ENCODE measurements at places on chromosomes 11 and 22.

GRCh38 chr11:75311858-75312288 lies 39.6 kb downstream of the ARRB1 start:
- DNase-seq = no peak

GRCh38 chr11:74474316-74474715 lies 7.0 kb upstream of the KCNE3 start:
- DNase-seq = no peak

- no peak for DNase-seq
Measured at GRCh38 chr22:31631436-31631835, 30.6 kb downstream of the PISD start.

DNA sequence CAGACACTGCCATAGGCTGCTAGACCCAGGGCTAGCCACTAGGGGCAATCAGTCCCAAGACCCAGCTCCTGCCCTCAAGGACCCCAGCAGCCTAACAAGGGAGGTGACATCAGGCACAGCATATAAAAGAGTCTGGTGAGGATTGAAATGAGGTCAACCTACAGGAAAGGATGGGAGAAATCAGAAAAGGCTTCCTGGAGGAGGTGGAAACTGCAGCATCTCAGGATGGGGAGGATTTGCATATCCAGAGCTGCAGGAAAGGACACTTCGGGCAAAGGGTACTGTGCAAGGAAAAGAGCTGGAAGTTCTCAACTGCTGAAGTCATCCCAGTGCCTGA lies 2.9 kb upstream of the ARFGAP2 start:
- DNase-seq = no peak

DNA sequence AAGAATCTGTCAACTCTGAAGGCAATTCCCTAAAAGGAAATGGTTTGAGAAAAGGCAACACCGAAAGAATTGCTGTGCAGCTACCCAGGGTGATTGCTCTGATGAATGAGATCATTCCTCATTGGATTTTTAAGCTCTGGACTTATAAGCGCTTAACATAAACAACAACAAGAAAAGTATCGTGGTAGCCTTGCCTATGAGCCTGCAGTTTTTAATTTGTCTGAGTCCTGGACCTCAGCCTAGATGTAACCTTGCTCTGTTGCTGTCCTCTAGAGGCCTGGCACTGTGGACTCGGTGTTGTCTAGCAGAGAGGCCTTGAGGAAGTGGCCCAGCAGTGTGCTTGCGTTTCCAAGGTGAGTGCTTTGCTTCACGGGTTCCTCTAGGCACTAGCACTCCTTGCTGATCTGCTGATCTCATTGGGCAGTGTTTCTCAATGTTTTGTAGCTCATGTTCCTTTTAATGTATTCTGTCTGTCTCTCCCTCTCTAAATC lies 20.4 kb downstream of the CCDC81 start:
- DNase-seq = no peak

DNA sequence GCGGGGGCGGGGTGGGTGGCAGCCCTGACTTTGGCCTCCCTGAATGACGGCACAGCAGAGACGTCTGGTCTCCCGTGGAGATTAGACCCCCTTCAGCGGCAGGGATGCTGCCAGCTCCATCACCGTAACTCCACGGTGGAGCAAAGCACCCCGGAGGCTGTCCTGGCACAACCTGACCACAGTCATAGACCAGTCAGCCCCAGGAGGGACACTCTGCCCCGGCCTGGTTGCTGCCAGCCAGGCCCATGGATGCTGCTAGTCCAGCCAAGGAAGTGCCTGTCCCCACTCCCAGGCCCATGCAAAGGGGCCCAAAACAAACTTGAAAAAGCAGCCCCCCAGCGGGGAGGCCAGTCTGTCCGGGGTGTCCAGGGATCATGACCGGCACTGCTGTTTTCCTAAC lies 11.5 kb upstream of the ANO1 start:
- no peak for DNase-seq

DNA sequence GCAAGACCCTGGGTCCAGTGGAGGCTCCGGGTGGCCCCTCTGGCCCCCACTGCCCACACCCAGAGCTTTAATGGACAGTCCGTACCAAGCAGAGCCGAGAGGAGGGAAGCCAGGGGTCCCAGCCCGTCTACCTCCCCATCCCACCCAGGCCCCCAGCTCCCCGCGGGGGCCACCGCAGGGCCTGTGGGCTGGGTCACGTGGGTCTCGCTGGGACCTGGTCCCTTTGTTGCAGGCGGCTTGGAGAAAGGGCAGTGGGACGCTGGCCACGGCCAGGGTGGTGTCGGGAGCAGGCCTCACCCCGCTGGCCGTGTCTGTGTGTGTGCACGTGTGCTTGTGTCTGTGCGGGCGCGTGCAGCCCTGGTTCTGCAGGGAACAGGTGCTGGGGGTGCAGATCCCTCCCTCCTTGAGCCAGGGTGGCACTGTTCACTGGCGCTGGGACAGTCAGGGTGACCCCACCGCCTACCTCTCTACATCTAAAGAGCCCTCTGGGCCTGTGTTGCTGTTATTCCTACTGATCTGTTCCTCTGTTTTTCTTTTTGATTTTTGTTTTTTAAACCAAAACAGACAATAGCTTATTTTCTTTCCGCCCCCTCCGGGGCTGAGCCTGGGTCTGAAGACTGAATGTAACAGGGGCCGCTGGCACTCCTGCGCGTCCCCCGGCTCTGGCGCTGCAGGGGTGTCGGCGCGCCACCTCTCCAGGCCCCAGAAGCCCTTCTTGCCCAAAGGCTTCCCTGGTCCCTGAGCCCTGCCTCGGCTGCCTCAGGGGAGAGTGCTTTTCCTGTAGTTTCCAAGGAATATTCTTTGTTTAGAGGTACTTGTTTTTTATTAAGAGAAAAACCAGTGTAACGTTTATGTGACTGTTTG lies 20.1 kb upstream of the TMEM191C start:
- no peak for DNase-seq

GRCh38 chr11:61596990-61597389 lies 16.1 kb upstream of the SYT7 start:
- no peak for DNase-seq

DNA sequence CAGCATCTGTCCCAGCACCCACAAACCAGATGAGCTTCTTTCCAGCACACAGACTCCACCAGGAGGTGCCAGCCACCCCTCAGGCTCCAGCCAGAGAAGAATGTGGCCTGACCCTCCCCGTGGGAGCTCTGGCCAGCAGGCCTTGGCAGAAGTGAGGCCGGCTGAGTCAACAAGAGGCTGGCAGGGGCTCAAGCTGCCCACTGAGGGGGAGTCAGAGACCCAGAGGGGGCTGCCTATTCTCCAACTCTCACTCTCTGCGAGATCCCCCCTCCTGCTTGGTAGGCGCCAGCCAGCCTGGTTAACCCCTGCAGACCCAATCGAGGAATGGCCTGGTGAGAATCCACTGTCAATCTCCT lies 10.6 kb upstream of the CDC42EP1 start:
- no peak for DNase-seq

DNA sequence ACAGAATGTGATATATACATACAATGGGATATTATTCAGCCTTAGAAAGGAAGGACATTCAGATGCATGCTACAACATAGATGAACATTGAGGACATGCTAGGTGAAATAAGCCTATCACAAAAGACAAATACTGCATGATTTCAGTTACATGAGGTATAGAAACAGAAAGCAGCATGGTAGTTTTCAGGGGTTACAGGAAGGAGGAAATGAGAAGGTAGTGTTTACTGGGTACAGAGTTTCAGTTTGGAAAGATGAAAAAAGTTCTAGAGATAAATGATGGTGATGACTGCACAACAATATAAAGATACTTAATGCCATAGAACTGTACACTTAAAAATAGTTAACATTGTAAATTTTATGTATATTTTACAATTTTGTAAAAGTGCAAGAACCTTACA lies 266.7 kb upstream of the C11orf87 start:
- no peak for DNase-seq

DNA sequence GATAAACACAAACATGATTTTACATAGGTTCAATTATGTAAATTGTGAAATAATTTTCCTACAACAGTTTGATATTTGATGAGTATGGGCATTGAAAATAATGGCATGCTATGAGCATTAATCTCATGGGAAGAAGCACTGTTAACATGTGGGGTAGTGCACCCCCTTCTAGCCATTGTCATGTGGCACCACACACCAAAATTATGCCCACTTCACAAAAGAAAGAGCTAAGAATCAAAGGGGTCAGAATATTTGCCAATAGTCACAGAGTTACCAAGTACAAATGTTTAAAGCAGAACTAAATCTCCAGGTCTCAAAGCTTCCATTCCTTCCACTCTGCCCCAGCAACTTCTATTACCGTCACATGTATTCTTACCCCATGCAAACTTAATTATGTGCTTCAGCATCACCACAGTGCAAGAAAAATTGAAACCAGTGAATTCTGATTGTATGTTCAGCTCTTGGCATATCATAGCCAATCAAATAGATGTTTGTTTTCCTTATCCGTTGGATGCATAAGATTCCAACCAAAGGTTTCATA lies 1273.8 kb downstream of the FAM181B start:
- DNase-seq = no peak

DNA sequence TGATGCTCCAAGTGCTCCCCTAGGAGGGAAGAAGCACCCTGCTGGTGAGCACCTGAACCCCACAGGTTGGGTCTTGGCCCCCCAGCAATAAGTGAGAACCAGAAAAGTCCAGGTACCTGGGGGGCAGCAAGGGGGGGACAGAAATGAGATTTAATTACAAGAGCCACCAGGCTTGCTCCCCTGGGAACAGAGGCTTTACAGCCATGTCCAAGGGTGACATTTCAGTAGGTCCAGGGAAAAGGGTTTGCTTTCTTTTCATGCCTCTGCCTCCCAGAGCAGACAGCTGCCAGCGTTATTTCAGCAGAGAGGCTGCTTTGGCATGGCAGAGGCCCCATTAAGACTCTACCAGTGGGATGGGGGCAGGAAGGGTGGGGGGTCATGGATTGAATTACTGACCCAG lies 437.7 kb downstream of the BUD13 start:
- DNase-seq = no peak

DNA sequence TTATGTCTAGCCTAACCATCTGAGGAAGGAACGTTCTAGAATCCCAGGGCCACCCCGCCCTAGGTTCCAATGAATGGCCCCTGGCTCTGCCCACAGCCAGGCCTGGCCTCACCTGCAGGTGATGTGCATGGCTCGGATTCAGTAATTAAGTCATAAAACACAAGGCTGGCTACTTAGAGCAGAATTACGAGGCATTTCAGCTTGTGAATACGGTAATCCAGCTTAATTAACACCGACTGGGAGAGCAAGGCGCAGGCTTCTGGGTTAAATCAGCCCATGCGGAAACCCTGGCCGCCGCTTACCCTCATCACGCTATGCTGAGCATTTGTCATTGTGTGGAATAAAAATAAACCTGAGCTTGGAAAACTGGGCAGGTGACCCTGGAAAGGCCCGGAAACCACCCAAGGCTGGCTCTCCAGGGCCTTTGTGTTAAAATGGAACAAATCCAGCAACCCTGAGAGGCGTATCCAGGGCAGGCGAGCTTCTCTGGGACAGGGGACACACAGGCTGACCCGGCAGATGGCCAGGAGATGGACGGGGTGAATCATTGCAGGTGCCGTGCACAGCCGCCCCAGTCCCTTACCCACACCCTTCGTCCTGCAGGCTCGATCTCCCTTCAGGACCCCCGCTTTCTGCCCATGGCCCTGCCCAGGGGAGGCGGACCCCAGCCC lies 220.2 kb downstream of the CTTN start:
- no peak for DNase-seq

GRCh38 chr22:44103735-44104480 lies 76.8 kb upstream of the PARVG start:
- DNase-seq = no peak

GRCh38 chr11:48107188-48107704 lies 109.4 kb upstream of the OR4B1 start:
- DNase-seq = no peak

DNA sequence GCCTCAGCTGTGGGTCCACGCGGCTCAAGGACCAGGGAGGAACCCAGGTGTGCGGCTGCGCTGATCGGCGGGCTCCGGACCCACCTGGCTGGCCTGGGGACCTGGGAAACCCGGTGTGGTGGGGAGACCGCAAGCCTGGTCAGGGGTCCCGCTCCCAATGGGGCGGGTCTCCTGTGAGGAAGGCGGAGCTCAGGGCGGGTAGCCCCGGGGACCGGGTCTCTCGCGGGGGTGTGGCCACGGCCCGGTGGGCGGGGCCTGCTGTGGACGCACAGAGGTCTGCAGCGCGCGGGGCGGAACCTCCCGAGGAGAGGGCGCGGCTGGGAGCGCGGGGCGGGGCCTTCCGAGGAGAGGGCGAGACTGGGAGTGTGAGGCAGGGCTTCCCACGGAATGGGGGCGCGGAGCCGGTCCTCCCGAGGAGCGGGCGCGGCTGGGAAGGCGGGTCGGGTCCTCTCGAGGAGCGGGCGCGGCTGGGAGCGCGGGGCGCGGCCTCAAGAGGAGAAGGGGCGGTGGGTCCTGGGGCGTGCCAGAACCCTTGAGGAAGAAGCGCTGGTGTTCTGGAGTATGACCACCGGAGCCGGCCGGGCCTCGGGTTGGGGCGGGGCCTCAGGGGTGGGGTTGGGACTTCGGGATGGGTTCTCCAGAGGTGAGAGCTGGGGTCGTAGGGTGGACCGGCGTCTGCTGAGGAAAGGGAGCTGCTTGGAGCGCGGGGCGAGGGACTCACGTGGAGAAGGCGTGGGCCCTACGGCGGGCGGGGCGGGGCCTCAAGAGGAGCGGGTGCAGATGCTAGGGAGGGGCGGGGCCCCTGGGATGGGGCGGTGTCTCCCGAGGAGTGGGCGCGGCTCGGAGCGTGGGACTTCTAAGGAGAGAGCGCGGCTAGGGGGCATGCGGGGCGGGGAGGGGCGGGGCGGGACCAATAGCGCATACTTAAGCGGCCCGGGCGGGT lies 20.8 kb downstream of the DGCR6L start:
- DNase-seq = peak; percentile 21

Data from esophagus squamous epithelium (tissue), 5 donors.